NCI-H1436 (cell line): ENCODE measurements at places on chromosomes 16 and 17.

DNA sequence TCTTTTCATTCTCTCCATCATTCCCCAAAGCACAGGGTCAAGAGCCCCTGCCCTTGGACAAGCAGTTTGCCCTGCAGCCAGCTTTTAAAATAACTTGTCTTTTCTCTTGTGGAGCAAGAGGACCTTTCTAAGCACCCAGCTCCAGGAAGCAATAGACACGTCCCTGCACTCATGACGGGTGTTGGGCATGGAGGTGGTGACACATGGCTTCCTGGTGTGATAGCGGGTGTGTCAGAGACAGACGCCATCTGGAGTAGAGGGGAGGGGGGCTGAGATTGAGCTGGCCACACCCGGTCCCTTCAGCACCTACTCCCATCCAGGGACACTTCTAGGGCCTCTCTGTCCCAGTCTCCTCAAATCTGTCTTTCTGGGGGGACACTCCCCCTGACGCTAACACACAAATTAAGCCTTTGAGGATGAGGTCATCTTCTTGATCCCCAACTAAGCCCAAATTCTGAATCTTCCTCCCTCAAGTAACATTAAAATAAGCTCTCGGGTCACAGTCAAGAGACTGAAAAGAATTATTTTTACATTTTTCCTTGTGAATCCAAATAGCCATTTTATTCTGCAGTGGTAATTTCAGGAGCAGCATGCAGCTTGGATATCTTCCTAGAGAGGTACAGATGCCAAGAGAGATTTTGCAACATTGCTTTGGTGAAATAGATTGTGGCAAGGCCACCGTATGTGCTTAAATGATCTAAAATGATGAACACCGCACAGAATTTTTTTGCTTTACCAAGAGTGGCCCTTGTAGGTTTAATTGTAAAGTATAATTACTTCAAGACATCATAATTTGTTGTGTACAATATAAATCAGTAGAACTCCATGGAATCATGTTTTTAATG lies 216.6 kb upstream of the IRX3 start:
- DNase-seq, result no peak

- DNase-seq, result no peak
Measured at GRCh38 chr17:34765291-34765690, 185.9 kb downstream of the TMEM132E start.

DNA sequence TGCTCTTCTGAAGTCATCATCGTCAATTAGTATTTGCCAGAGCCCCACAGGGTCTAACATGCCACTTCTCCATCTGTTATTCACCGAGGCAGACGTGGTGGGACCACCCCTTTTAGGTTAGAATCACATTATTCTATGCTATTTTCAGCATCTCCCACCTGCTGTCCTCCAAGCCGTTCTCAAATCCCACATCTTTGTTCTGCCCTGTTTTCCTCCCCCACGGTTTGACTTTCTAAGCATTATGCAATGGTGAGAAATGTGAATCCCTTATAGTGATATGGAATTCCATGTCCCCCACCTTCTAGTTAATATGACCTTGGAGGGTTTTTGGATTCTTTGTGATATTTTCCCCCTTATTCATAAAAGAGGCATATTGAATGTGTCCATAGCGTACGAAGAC lies 634.1 kb upstream of the RBFOX1 start:
- no peak for DNase-seq

DNA sequence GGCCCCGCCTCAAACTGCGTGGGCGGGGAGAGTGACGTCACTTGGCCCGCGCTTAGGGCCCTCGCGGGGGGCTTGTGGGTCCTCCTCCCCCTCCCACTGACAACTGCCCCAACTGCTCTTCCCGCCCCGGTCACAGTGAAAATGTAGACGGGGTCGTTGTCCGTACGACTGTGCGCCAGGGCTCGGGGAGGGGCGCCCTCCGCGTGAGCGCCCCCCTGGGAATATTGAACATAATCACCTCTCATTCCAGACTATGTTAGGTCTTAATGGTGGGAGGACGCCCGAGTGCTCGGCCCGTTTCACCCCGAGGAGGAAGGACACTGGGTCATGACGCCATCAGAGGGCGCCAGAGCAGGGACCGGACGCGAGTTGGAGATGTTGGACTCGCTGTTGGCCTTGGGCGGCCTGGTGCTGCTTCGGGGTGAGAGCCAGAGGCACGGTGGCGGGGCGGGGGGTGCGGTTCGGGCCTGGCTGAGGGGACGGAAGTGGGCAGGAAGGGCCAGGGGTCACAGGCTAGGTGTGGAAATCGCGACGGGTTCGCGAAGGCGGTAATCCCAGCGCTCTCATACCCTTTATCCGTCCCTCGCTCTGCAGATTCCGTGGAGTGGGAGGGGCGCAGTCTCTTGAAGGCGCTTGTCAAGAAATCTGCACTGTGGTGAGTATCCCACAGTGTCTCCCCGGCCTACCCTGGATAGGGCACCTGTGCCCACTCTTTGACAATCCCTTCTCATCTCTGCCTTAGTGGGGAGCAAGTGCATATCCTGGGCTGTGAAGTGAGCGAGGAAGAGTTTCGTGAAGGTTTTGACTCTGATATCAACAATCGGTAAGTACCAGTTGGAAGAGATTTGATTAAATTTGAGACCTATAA lies at the start of gene ELP5:
ELP5 (plus strand) TSS at position 40 of the 868 bp plus-strand sequence; CDS start at position 376, 336 bp downstream.
- DNase-seq, result peak; percentile 90

- DNase-seq, result no peak
Measured at GRCh38 chr16:81491541-81492188, 47.1 kb downstream of the CMIP start.
